ENCODE measurements at places on chromosomes 12 and 14. TPM values are rescaled to one million over a fixed set of nuclear protein-coding genes. Genes with fewer than 3 reads are reported as not detected.

The OR4E2 gene
- not detected for total RNA-seq

The ESPL1 gene
- total RNA-seq, result 56.5 TPM

DNA sequence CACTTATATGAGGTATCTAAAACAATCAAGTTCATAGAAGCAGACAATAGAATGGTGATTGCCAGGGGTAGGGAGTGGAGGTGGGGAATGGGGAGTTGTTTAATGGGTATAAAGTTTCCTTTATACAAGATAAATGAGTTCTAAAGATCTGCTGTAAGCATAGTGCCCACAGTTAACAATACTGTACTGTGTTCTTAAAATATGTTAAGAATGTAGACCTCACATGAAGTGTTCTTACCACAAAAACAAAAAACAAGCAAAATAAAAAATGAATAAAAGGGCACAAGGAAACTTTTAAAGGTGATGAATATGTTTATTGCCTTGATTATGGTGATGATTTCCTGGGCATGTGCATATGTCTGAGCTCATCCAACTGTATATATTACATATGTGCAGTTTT is 211.8 kb downstream of the MSRB3 start:
- H3K4me3 ChIP-seq, result no peak overlapping the region
- H3K27ac ChIP-seq, result no peak overlapping the region
- DNase-seq, result no peak

DNA sequence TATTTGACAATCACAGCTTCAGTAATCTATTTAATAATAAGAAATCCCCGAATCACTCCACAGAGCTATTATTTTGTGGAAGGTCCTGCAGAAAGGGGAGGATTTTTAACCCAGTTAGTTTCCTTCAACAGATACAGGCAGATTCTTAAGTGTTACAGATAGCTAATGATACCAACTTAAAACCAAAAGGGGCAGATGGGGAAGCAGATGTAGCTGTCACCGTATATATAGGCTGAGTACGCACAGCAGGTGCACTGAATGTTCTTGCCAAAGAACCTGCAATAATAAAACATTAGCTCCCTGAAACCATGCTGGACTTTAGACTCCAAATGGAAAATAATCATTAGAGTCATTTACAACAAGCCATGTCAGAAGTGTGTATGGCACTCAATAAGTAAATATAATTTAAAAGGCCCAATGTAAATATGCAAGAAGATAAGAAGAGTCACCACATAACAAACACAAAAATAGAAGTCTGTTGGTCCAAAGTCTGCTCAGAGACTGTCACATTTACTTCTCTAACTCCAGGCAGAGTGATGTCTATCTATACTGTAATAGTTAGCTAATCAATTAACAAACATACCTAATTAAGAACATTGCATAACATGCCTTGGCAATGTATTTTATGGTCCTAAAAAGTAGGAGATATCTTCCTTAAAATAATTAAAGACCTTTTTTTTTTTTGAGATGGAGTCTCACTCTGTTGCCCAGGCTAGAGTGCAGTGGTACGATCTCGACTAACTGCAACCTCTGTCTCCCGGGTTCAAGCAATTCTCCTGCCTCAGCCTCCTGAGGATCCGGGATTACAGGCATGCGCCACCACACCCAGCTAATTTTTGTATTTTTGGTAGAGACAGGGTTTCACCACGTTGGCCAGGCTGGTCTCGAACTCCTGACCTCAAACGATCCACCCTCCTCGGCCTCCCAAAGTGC is 78.8 kb downstream of the SEC23A start:
- no peak overlapping the region for H3K4me3 ChIP-seq
- no peaks in the 10 kb centered on the region for H3K4me1 ChIP-seq
- no peaks in the 10 kb centered on the region for H3K36me3 ChIP-seq
- no peaks in the 10 kb centered on the region for H3K27me3 ChIP-seq

GRCh38 chr12:45988264-45988663 is 2.1 kb downstream of the SCAF11 start:
- no peaks in the 10 kb centered on the region for H3K36me3 ChIP-seq
- DNase-seq, result no peak
- H3K4me1 ChIP-seq, result peaks cover 21% of the 10 kb centered on the region
- H3K27me3 ChIP-seq, result no peaks in the 10 kb centered on the region

GRCh38 chr14:102171173-102172020 is 31.7 kb downstream of the WDR20 start:
- H3K27me3 ChIP-seq, result no peaks in the 10 kb centered on the region
- no peak overlapping the region for H3K27ac ChIP-seq
- no peaks in the 10 kb centered on the region for H3K36me3 ChIP-seq
- peaks cover 2% of the 10 kb centered on the region for H3K4me1 ChIP-seq
- H3K4me3 ChIP-seq, result no peak overlapping the region
- no peak for DNase-seq

DNA sequence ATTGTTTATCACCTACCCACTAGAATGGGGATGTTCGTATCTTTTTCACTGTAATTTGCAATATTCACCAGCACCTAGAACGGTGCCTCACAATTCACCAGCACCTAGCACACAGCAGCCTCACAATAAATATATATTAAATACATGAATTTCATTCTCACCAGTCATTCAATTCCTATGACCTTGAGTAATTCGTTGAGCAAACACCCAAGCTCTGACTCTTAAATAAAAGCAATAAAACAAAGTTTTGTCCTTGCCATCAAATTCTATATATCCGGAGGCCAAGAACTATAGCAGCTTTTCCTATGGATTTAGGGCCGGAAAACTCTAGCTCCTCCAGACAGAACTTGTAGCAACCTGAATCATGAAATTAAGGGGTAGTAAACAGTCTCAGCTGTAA is 981 bp downstream of the VTI1B start:
- H3K27ac ChIP-seq, result no peak overlapping the region
- H3K4me1 ChIP-seq, result peaks cover 17% of the 10 kb centered on the region
- no peak for DNase-seq
- H3K4me3 ChIP-seq, result peak overlapping the region; percentile 88
- H3K27me3 ChIP-seq, result no peaks in the 10 kb centered on the region

GRCh38 chr14:32074887-32075572 is 2.1 kb upstream of the ARHGAP5 start:
- DNase-seq, result peak; percentile 14
- no peaks in the 10 kb centered on the region for H3K27me3 ChIP-seq
- no peaks in the 10 kb centered on the region for H3K36me3 ChIP-seq

GRCh38 chr12:49033611-49034285 is 15.2 kb upstream of the PRKAG1 start:
- no peaks in the 10 kb centered on the region for H3K4me1 ChIP-seq
- no peak for DNase-seq
- no peak overlapping the region for H3K4me3 ChIP-seq
- no peaks in the 10 kb centered on the region for H3K27me3 ChIP-seq
- H3K27ac ChIP-seq, result no peak overlapping the region

GRCh38 chr12:98725476-98726247 is 80.6 kb downstream of the APAF1 start:
- H3K4me1 ChIP-seq, result no peaks in the 10 kb centered on the region
- no peak overlapping the region for H3K4me3 ChIP-seq
- no peaks in the 10 kb centered on the region for H3K27me3 ChIP-seq
- H3K27ac ChIP-seq, result no peak overlapping the region

DNA sequence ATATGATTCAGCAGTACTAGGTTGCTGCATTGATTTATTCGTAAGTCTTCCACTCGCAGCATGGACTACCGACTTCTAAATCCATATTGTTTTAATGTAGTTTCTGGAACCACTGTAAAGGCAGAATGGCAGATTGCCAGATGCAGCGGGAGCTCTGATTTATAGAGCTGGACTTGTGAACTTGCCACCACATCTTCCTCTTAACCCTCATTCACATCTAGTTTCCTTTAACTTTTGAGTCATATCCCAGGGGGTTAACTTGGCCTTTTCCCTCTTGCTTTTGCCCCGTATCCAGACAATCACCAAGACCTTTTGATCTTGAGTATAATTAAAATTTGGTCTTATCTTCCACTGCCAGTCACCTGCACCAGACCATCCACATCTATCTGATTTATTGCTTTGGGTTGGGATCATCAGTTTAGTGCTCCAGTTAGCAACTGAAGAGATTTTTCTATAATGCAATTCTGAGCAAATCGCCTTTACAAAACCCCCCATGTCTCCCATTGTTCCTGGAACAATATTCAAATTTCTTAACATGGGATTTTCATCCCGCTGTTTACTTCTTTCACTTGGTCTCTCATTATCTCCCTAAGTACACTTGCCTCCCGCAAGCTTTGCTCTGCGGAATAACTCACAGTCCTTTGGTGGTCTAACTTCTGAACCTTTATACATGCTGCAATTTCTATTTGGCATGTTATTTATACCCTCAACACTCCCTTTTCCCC is 130.5 kb downstream of the ACSS3 start:
- no peak for DNase-seq
- H3K36me3 ChIP-seq, result no peaks in the 10 kb centered on the region
- H3K4me1 ChIP-seq, result peaks cover 60% of the 10 kb centered on the region
- H3K27me3 ChIP-seq, result no peaks in the 10 kb centered on the region

GRCh38 chr12:123067654-123068053 is 83.2 kb downstream of the PITPNM2 start:
- H3K27me3 ChIP-seq, result no peaks in the 10 kb centered on the region
- no peak for DNase-seq
- no peaks in the 10 kb centered on the region for H3K4me1 ChIP-seq
- no peak overlapping the region for H3K4me3 ChIP-seq
- no peaks in the 10 kb centered on the region for H3K36me3 ChIP-seq

DNA sequence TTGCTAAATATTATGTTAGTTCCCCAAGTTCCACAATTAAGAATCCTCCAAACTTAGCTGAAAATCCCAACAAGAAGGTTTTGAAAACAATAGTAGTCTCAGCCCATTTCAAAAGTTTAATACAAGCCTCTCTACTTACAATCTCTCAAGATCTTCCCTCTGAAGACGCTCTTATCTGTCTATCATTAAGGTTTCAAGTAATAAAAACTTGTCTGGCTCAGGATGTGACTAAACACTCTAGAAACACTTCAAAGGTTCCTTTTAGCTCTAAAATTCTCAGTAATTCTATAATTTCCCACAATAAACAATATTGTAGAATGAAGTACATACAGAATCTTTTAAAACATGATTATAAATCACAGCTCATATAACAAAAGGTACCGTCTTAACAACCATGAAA is 16.3 kb downstream of the YAF2 start:
- no peak overlapping the region for H3K27ac ChIP-seq
- no peaks in the 10 kb centered on the region for H3K27me3 ChIP-seq
- DNase-seq, result no peak
- H3K36me3 ChIP-seq, result no peaks in the 10 kb centered on the region
- no peaks in the 10 kb centered on the region for H3K4me1 ChIP-seq
- no peak overlapping the region for H3K4me3 ChIP-seq

All from GM23338 (cell line).